Mammary microvascular endothelial cell (primary cell): ENCODE measurements at places on chromosomes 12 and 14. TPM values are rescaled to one million over a fixed set of nuclear protein-coding genes. Genes with fewer than 3 reads are reported as not detected.

CAPS2 gene
- 0.15 and 0.27 TPM in 2 replicates for total RNA-seq

ATXN7L3B gene
- total RNA-seq, result 12.2 and 15.2 TPM in 2 replicates

PFKM gene
- 37.7 and 42.2 TPM in 2 replicates for total RNA-seq

GXYLT1 gene
- total RNA-seq, result 15.0 and 20.2 TPM in 2 replicates
